T follicular helper cell (primary cell): ENCODE measurements at places on chromosomes 7 and 10.

DNA sequence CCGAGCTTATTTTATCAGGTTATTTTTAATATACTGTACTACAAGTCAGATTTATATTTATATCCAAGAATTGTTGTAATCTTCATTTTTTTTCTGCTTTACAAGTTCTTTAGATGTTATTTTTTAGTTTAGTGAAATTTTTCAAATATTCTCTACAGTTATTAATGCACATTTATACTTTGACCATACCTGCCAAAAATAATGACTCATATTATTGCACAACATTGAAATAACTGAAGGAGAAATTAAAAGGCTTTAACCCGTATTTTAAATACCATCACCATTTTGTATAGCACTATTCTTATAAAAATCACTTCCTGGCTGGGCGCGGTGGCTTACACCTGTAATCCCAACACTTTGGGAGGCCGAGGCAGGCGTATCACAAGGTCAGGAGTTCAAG lies 278.5 kb downstream of the BICC1 start:
- no peak for DNase-seq

DNA sequence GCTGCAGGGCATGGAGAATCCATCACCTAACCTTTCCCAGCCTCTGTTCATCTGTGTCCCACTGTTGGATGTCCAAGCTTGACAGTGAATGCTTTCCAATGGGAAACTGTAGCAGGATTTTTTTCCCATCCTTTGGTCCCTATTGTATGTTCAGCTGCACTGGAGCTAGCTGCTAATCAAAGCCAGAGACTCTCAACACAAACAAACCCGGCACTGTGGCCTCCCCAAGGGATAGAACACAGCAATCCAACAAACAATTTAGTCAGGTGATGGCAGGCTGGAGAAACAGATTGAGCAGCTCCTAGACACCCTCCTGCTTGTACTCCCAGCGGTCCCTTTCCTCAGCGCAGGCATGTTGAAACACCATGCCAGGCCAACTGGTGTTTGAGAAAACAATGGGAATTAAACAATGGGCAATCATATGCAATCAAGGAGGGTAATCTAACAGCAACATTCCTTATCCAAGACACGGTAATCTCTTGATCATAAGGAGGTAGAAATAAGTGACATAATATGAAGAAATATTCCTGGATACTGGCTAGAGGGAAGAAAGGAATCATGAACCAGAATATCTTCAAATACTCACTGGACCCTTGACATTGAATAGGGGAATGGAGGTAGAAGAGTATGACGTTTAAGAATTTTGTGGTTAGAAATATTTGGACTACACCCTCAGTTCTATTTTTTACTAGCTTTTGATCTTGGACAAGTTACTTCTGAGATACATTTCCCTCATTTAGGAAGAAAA lies 15.0 kb downstream of the PTN start:
- DNase-seq, result no peak

- DNase-seq, result no peak
Measured at GRCh38 chr7:131028295-131028694, 294.3 kb upstream of the KLF14 start.

DNA sequence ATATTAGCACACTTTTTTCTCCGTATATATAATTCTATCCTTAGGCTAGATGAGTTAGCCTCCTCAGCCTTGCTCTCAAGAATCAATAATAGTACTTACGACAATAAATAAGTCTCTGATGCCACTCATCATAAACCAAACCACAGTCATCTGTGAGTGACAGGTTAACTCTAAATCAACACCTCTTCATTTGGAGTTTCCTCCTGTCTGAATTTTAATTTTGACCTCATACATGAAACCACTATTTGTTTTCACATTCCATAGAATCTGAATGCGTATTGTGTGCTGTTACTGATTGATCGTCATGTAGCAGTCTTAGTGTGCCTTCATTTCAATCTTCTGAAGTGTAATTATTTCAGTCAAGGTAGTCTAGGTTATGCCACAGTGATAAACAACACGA lies 85.8 kb downstream of the HGF start:
- no peak for DNase-seq

- DNase-seq, result no peak
Measured at GRCh38 chr7:44988701-44989100, 9.9 kb upstream of the MYO1G start.

GRCh38 chr10:49143249-49143648 lies 9.4 kb upstream of the FAM170B start:
- no peak for DNase-seq

DNA sequence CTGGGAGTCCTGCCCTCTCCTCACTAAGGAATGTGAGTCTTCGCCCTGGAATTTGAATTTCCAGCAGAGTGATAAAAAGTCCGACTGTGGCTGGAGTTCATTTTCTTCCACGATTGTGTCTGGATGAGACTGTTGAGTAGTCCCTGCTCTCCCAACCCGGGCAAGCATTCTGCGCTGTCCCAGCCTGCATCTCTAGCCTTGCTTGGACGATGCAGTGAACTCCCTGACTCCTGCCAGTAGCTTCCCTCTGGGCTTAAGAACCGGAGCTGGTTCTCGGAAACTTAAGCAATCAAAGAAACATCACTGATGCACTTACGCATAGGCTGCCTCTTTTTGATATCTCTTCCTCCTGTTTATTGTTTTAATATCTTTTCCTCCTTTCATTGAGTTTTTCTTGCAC lies 116.0 kb upstream of the FZD8 start:
- DNase-seq, result no peak

DNA sequence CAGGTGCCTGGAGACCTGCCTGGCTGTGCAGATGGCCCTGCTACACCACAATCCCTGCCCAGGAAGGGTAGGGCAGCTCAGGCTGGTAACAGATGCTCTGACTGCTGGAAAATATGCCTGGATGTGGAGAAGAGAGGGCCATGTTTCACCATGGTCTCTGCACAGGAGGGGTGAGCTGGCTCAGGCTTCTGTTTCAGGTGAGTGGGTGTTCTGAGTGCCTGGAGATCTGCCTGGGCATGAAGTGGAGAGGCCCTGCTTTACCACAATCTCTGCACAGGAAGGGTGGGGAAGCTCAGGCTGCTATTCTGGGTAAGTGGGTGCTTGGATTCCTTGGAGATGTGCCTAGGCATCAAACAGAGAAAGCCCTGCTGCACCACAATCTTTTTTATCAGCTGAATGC lies 350.1 kb downstream of the KIF20B start:
- no peak for DNase-seq

GRCh38 chr7:81684514-81685269 lies 85.2 kb downstream of the HGF start:
- no peak for DNase-seq

GRCh38 chr10:99920901-99921300 lies 88.8 kb downstream of the DNMBP start:
- no peak for DNase-seq

DNA sequence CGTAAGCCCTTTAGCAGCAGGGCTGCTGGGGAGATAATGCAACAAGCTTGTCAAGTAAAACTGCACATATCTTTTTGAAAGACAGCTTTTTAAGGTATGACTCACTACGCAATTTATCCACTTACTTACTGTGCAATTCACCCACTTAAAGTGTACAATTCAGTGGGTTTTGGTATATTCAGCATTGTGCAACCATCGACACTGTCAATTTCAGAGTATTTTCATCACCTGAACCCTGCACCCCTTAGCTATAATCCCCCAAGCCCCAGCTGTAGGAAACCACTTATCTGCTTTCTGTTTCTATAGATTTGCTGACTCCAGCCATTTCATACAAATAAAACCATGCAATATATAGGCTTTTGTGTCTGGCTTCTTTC lies 168.0 kb downstream of the PTPN20 start:
- no peak for DNase-seq

GRCh38 chr10:103858360-103858759 lies 3.0 kb upstream of the SH3PXD2A start:
- no peak for DNase-seq

DNA sequence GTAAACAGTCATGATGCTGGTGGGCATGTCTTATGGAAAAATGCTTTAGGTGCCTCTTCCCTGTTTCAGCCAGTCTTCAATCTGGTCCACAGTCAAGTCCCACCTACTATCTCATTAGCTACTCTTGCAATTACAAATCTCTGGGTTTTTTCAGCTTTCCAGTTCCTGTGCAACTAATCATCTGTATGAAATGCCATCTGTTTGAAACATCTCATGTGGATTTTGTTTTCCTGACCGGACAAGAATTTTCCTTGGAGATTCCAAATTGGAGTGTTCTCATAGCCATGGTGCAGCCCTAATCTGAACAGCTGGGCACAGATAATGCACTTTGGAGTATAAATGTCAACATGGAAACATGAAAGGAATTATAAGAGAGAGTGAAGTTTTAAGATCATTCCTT lies 41.3 kb upstream of the CALN1 start:
- no peak for DNase-seq

- no peak for DNase-seq
Measured at GRCh38 chr10:62850646-62851045, 34.5 kb upstream of the EGR2 start.

GRCh38 chr7:55515569-55516279 lies 56.6 kb downstream of the VOPP1 start:
- no peak for DNase-seq

GRCh38 chr10:101932183-101932582 lies 88.6 kb upstream of the KCNIP2 start:
- no peak for DNase-seq

DNA sequence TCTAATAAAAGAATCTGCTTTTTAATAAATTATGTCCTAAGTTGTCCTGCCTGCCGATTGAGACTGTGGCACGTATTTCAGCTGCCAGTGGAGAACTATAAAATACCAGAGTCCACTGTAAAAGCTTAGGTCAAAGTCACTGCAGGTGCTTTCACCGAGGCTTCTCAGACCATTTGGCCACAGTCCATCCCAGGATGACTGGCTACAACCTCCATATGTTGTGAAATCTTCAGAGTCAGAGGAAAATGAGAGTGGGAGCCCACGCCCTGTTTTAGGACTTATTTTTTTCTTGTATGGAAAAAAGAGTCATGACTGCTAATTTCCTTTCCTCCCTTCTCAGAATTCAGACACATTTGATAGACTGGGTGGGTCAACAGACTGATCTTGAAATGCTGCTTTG lies 182.9 kb downstream of the ANK3 start:
- no peak for DNase-seq

DNA sequence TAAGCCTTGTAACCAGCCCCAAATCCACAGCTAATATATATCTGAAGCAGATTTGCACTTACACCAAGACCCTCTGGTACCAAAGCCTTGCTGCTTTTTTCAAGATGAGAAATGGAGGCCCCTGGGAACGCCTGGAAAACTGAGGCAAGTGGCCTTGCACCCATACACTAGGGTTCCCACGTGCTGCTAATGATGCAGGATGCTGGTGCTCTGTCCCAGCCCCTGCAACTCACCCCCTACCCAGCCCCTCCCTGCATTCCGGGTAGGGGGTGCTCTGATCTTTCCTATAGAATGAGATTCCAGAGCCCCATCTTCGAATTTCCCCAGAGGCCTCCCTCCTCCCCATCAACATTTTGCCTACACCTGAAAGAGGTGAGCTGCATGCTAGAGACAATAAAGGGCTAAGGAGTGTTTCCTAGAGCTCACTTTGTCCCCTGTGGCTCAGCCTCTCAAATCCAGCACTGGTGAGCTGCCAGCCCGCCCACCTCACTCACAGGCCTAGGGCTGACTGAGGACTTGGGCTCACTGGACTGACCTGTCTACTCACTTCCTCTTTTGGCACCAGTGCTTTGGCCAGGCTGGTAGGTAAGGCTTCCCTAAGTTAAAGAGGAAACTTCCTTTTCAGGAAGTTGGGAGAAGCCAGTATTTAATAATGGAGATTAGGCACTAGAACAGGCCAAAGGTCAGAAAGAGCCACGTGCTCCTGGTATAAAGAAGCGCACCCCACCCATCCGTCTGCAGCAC lies 9.8 kb downstream of the RBP4 start:
- DNase-seq, result no peak
